CD4-positive, alpha-beta T cell (primary cell): ENCODE measurements at places on chromosomes 1 and 21.

- no peak for DNase-seq
Measured at GRCh38 chr1:67227196-67227595, 60.9 kb downstream of the IL23R start.

GRCh38 chr1:162682013-162682419 lies 49.8 kb downstream of the DDR2 start:
- DNase-seq, result no peak

- DNase-seq, result no peak
Measured at GRCh38 chr1:247409869-247410544, 6.0 kb upstream of the NLRP3 start.

- peak; percentile 8 for DNase-seq
Measured at GRCh38 chr21:45299026-45299863, 11.6 kb upstream of the POFUT2 start.

DNA sequence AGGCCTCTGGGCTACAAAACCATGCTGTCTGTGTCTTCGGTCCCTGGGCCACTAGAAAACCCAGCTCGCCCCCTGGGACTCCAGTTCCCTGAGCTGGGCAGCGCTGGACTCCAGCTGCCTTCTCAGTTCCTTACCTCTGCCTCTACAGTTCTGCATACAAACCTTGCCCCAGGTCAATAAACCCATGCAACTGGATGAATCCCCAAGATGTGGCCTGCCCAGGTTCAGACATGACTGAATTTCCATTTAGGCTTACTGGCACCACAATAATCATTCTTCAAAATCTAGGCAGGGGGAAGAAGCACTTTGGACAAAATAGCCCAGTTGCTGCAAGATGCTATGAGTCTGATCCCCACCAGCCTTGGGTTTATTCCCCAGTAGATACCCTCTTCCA lies 159.5 kb downstream of the RRAGC start:
- no peak for DNase-seq
